ENCODE measurements at places on chromosomes 1 and 21.

DNA sequence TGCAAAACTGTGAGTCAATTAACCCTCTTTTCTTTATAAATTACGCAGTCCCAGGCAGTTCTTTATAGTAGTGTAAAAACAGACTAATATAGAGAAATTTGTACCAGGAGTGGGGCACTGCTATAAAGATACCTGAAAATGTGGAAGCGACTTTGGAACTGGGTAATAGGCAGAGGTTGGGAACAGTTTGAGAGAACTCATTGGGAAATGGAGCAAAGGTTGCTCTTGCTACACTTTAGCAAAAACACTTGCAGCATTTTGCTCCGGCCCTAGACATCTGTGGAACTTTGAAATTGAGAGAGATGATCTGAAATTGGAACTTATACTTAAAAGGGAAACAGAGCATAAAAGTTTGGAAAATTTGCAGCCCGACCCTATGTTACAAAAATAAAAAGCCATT is 810.9 kb downstream of the LTN1 start:
- DNase-seq = no peak

GRCh38 chr1:68271596-68271995 is 39.3 kb upstream of the WLS start:
- DNase-seq = no peak

GRCh38 chr1:201745023-201745422 is 83.9 kb upstream of the IPO9 start:
- DNase-seq = no peak

- no peak for DNase-seq
These were observed 102.0 kb upstream of the C8B start for GRCh38 chr1:57067863-57068262.

DNA sequence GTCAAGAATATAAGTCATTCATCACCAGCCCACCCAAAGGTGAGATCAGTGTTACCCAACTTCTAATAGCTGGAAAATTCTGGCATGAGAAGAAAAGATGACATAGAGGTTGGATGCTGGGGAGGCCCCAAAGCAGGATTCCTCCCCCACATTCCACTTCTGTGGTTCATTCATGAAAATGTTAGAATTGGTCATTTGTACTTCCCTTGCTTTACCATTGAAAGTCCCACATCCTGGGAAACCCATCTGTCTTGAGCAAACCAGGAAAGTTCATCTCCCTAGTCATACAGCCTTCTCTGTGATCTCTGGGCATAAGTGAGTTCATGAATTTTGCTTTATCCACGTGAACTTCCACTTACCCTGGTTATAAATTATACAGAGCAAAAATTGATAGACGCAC is 66.8 kb downstream of the SERINC2 start:
- no peak for DNase-seq

DNA sequence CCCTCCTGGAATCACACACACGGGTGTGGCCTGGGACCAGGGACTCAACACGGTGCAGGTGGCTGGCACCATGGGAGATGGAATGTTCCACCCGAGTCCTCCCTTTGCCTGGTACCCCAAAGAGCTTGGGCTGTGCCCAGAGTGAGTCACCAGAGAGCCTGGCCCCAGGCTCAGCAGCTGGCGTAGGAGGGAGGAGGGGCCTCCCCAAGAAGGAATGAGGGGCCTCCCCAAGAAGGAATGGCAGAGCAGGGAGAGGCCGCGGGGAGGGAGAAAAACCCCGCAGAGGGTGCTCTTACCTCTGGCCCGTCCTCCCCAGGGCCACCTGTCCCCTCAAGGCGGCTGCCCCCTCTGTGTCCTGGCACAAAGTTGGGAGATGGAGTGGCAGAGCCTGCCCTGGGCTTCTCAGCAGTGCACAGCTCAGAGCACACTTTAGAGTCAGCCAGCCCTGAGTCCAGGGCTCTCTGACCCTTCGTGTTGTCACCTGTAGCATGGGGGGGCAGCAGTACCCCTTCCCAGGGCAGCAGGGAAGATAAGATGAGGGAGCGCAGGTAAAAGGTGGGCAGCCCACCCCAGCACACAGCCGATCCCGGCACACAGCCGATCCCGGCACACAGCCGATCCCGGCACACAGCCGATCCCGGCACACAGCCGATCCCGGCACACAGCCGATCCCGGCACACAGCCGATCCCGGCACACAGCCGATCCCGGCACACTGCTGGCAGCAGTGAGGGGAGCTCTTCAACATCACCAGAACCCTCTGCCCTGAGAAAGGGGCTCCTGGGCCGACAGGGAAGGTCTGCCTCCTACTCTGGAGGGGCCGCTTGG is 20.2 kb upstream of the KCNAB2 start:
- no peak for DNase-seq

DNA sequence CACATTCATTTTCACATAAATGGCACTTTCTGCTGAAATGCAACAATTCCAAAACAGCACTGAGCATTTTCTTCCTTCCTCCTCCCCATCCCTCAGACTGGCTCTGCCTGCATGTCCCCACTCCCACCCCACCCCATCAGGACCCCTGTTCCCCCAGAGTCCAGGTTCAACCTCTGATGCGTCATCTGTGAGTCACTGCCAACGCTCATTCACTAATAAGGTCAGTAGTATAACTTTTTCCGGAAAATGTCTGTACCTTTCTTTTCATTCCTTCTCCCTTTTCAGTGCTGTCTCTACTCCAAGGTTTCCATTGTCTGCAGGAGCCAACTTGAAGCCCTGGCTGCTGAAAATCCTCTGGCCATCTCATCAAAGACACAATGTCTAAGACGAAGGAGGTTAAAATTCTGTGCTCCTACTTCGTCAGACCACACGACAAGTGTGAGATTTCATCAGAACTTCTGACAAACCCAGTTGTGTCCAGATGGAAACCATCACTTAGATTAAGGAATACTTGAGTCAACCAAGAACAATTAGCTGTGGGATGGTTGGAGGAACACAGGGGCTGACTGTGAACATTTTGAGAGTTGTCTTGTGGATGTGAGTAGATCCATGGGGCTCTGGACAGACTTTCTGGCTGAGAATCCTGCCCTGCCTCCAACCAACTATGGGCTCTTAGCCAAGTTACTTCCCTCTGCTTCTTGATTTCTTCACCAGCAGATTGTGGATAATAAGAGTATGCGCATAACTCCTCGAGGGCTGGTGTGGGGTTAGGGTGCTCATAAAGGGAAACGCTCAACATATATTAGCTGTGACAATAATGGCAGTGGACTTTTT is 35.6 kb upstream of the UTS2 start:
- no peak for DNase-seq
